Osteocyte (in vitro differentiated cells): ENCODE measurements at places on chromosomes 11 and 22. TPM values are rescaled to one million over a fixed set of nuclear protein-coding genes. Genes with fewer than 3 reads are reported as not detected.
A peak's percentile ranks its signal among the peaks of the same experiment; 100 is the strongest.

Gene CELSR1
- 15.9 and 16.0 TPM in 2 replicates for total RNA-seq

Gene MOV10L1
- total RNA-seq: 0.97 and 1.4 TPM in 2 replicates

Gene MICALL1
- 51.2 and 56.6 TPM in 2 replicates for total RNA-seq

- no peaks in the 10 kb centered on the region for H3K4me1 ChIP-seq
- H3K4me3 ChIP-seq: no peak overlapping the region
- H3K27ac ChIP-seq: no peak overlapping the region
- DNase-seq: no peak
- no peaks in the 10 kb centered on the region for H3K36me3 ChIP-seq
Measured at GRCh38 chr22:36830601-36831000, 13.8 kb upstream of the PVALB start.

DNA sequence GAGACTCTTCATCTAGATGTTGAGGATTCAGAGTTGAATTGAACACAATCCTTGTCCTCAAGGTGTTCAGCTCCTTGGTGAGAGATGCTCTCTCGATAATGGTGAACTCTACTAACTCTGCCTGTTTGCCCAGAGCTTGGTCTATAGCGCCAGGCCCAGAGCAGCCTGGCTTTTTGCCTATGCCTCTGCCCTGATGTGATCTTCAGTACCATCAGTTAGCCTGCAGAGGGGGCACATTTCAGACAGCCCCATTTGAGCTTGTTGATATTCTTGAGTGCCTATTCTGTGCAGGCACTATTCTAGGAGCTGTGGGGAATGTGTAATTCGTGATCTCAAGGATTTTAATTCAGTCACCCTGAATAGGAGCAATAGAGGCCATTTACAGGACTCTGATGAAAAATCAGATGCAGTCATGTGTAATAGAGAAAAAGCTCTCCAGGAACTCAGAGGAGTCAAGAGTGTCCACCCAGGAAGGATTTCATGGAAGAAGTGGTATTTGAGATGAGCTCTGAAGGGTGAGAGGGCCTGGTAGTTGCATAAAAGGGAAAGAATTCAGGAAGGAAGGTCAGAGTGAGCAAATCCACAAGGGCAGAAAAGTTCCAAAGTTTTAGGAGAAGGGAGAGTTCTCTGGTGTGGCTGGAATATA is 19.3 kb downstream of the GTPBP1 start:
- peaks cover 61% of the 10 kb centered on the region for H3K36me3 ChIP-seq
- no peaks in the 10 kb centered on the region for H3K27me3 ChIP-seq

DNA sequence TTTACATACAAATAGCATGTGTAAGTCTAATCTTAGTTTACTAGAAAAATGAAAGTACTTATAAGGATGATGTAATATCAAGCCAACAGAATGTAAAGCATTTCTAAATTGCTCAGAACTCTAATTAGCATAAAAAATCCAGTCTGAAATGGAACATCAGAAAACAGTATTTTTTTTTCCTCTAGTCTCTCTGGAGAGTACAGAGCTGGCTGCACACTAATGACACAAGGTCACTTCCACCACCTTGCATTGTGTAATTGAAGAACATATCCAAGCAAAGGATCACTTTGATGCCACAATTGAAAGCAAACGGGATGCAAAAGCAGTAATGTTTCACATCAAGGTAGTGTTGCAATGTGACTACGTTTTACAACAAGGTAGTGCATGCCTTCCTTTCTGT is 548.0 kb upstream of the LUZP2 start:
- H3K36me3 ChIP-seq: no peaks in the 10 kb centered on the region
- no peak for DNase-seq
- H3K4me3 ChIP-seq: no peak overlapping the region
- peaks cover 11% of the 10 kb centered on the region for H3K4me1 ChIP-seq
- H3K27me3 ChIP-seq: no peaks in the 10 kb centered on the region

GRCh38 chr11:12439615-12440014 is 62.2 kb downstream of the PARVA start:
- H3K36me3 ChIP-seq: peaks cover 14% of the 10 kb centered on the region
- peaks cover 50% of the 10 kb centered on the region for H3K4me1 ChIP-seq
- no peak for DNase-seq
- H3K4me3 ChIP-seq: no peak overlapping the region
- peak overlapping the region; percentile 8 for H3K27ac ChIP-seq
- H3K27me3 ChIP-seq: no peaks in the 10 kb centered on the region

DNA sequence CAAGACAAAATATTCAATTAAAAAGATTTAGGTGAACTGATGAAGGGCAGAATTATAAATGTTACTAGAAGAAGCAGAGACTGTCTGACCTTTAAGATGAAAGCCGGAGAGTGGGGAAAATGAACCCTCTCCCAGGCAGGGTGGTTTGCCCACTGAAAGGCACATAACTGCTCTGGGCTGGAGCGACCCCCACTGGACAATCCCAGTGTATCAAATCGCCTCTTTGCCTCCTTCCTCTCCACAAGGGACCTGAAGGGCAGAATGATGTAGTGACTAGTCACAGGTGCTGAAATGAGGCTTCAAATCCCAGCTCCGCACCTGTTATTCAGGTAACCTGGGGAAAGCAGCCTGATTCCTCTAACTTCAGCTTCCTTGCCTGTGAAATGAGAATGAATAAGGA is 69.0 kb downstream of the EFCAB6 start:
- no peak overlapping the region for H3K4me3 ChIP-seq
- H3K4me1 ChIP-seq: no peaks in the 10 kb centered on the region
- no peak overlapping the region for H3K27ac ChIP-seq
- DNase-seq: no peak

DNA sequence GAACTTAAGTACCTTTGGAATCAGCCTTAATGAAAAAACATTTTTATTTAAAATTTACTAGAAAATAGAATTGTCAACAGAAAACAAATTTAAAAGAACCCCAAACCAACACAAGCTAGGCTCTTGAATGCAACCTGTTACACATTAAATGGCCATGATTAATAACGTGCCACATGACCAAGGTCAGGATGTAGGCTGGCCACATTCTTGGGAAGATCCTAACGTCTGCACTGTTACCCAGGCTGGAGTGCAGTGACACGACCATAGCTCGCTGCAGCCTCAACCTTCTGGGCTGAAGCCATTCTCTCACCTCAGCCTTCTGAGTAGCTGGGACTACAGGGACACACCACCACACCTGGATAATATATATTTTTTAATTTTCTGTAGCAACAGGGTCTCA is 126.4 kb upstream of the APOA1 start:
- no peak overlapping the region for H3K4me3 ChIP-seq
- peaks cover 39% of the 10 kb centered on the region for H3K4me1 ChIP-seq
- no peaks in the 10 kb centered on the region for H3K27me3 ChIP-seq
- no peak overlapping the region for H3K27ac ChIP-seq
- no peaks in the 10 kb centered on the region for H3K36me3 ChIP-seq

DNA sequence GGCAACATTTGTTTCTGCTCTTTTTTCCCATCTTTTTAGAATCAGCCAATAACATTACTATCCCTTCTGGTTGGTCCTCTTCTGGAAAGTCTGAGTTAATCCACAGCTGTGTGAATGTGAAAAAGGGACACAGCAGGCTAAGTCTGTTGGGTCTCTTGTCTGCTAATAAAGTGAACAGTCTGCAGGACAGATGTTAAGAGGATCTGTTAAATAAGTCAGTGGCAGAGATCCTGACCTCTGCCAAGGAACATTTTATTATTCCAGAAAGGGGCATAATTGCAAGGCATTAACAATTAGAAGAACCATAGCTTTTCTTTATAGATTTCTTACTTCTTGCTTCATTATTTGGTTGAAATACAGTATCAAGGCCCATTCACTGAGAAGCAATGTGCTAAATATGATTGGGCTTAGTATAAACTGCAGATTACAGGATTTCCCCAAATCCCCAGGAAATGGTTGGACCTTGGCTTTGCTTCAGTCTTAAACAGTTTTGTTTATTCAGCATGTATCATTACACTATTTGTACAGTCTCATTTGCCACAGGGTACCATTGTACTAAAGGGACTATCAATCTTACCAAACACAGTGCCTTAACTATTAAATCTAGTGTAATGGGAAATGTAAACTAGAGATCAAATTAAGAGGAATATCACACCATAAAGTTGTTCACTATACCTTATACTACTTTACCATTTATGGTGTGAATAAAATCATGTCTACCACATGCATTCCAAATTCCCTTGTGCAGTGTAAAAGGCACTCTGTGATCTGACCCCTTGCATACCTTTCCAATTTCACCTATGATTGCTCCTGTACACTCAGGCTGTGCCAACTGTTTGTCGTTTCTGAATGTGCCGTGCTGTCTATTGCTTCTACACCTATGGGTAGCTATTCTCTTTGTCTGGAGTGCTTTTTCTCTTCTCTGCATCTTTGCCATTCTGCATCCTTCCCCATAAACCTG is 274.0 kb downstream of the SOX6 start:
- H3K27ac ChIP-seq: peak overlapping the region; percentile 57
- H3K27me3 ChIP-seq: no peaks in the 10 kb centered on the region
- H3K4me1 ChIP-seq: peaks cover 25% of the 10 kb centered on the region
- no peaks in the 10 kb centered on the region for H3K36me3 ChIP-seq
- DNase-seq: no peak

- H3K4me1 ChIP-seq: no peaks in the 10 kb centered on the region
- H3K27ac ChIP-seq: no peak overlapping the region
- no peak for DNase-seq
- no peak overlapping the region for H3K4me3 ChIP-seq
Measured at GRCh38 chr11:111403051-111403726, 24.1 kb upstream of the POU2AF1 start.

GRCh38 chr11:64007160-64007628 is 21.0 kb downstream of the OTUB1 start:
- H3K36me3 ChIP-seq: no peaks in the 10 kb centered on the region
- H3K27ac ChIP-seq: no peak overlapping the region
- no peaks in the 10 kb centered on the region for H3K27me3 ChIP-seq
- peaks cover 22% of the 10 kb centered on the region for H3K4me1 ChIP-seq

GRCh38 chr11:111715142-111715816 is 50.9 kb downstream of the PPP2R1B start:
- H3K36me3 ChIP-seq: peaks cover 49% of the 10 kb centered on the region
- peaks cover 26% of the 10 kb centered on the region for H3K4me1 ChIP-seq
- H3K4me3 ChIP-seq: no peak overlapping the region
- no peaks in the 10 kb centered on the region for H3K27me3 ChIP-seq
- no peak overlapping the region for H3K27ac ChIP-seq

GRCh38 chr22:19466126-19466716 is 12.8 kb downstream of the UFD1 start:
- H3K4me3 ChIP-seq: no peak overlapping the region
- peaks cover 3% of the 10 kb centered on the region for H3K4me1 ChIP-seq
- no peak overlapping the region for H3K27ac ChIP-seq

DNA sequence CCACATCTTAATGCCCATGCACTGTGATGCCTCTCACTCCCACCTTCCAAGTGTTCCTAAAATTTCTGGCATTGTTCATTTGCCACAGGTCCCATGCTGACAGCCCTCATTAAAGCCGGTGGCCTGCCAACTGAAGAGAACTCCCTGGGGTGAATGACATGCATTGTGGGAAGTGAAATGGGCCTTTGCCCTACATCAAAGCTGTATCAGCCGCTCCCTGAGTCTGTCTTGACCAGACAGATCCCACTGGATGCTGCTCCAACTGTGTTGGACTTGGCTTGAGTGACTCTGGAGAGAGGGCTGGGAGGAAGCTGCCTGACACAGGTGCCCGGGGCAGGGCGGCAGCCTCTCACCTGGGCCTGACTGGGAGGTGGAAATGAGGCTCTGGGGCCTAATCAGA is 8.8 kb upstream of the SEC14L4 start:
- peaks cover 12% of the 10 kb centered on the region for H3K27me3 ChIP-seq
- no peak overlapping the region for H3K4me3 ChIP-seq
- no peak for DNase-seq
- no peaks in the 10 kb centered on the region for H3K36me3 ChIP-seq
- no peak overlapping the region for H3K27ac ChIP-seq

GRCh38 chr22:42179616-42180015 is 49.0 kb upstream of the CYP2D6 start:
- peak overlapping the region; percentile 64 for H3K27ac ChIP-seq
- DNase-seq: no peak
- no peak overlapping the region for H3K4me3 ChIP-seq
- peaks cover 20% of the 10 kb centered on the region for H3K4me1 ChIP-seq
- no peaks in the 10 kb centered on the region for H3K27me3 ChIP-seq

DNA sequence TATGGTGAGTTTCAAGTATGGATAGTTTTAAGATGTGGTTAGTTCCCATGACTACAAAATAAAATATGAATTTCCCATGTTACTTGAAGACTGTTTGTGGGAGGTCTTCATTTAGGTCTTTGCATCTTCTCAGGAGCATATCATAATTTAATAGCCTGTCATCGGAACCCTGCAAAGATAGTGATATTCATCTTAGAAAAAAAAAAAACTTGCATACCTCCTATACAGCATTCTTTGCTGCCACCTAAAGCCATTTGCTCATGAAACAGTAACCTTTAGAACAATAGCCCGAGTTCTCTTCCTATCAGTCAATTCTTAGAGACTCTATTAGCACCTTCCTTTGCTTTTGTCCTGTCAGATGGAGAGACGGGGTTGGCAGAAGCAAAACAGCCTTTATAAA is 75.3 kb downstream of the ARFGAP2 start:
- H3K4me3 ChIP-seq: no peak overlapping the region
- no peaks in the 10 kb centered on the region for H3K27me3 ChIP-seq
- no peak for DNase-seq
- H3K4me1 ChIP-seq: peaks cover 20% of the 10 kb centered on the region

- peaks cover 17% of the 10 kb centered on the region for H3K4me1 ChIP-seq
- DNase-seq: no peak
- H3K27me3 ChIP-seq: no peaks in the 10 kb centered on the region
- no peaks in the 10 kb centered on the region for H3K36me3 ChIP-seq
Measured at GRCh38 chr11:104916442-104916841, 18.2 kb upstream of the CASP12 start.

GRCh38 chr22:46386312-46386711 is 50.8 kb downstream of the TRMU start:
- H3K27ac ChIP-seq: no peak overlapping the region
- H3K4me1 ChIP-seq: peaks cover 12% of the 10 kb centered on the region
- H3K27me3 ChIP-seq: no peaks in the 10 kb centered on the region
- H3K4me3 ChIP-seq: no peak overlapping the region
- H3K36me3 ChIP-seq: peaks cover 4% of the 10 kb centered on the region
- no peak for DNase-seq

GRCh38 chr11:110712659-110713448 is 617 bp upstream of the ARHGAP20 start:
- H3K4me1 ChIP-seq: peaks cover 22% of the 10 kb centered on the region
- DNase-seq: peak; percentile 84
- H3K27ac ChIP-seq: no peak overlapping the region
- H3K4me3 ChIP-seq: peak overlapping the region; percentile 73
- peaks cover 41% of the 10 kb centered on the region for H3K27me3 ChIP-seq

DNA sequence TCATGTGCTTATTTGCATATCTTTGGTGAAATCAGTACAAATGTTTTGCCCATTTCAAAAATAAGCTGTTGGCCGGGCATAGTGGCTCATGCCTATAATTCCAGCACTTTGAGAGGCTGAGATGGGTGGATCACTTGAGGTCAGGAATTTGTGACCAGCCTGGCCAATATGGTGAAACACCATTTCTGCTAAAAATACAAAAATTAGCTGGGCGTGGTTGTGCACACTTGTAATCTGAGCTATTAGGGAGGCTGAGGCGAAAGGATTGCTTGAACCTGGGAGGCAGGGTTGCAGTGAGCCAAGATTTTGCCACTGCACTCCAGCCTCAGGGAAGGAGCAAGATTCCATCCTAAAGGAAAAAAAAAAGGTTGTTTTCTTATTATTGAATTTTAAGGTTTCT is 136.0 kb downstream of the SWAP70 start:
- no peak overlapping the region for H3K27ac ChIP-seq
- peaks cover 54% of the 10 kb centered on the region for H3K4me1 ChIP-seq
- DNase-seq: no peak
- no peak overlapping the region for H3K4me3 ChIP-seq

GRCh38 chr11:67307545-67308001 is 4.2 kb downstream of the SSH3 start:
- H3K4me3 ChIP-seq: no peak overlapping the region
- H3K36me3 ChIP-seq: no peaks in the 10 kb centered on the region
- H3K27me3 ChIP-seq: no peaks in the 10 kb centered on the region
- peaks cover 12% of the 10 kb centered on the region for H3K4me1 ChIP-seq
